Stimulated activated effector memory CD8-positive, alpha-beta T cell treated with anti-CD3 and anti-CD28 coated beads, Interleukin-12 subunit alpha, Interleukin-12 subunit beta, amount 100 ng/mL, for 72 hours (primary cell): ENCODE measurements at places on chromosomes 1 and 21.

- no peak for DNase-seq
Measured at GRCh38 chr1:27414091-27414490, 21.7 kb downstream of the GPR3 start.

- DNase-seq = no peak
Measured at GRCh38 chr1:34806396-34806795, 13.6 kb downstream of the GJA4 start.

DNA sequence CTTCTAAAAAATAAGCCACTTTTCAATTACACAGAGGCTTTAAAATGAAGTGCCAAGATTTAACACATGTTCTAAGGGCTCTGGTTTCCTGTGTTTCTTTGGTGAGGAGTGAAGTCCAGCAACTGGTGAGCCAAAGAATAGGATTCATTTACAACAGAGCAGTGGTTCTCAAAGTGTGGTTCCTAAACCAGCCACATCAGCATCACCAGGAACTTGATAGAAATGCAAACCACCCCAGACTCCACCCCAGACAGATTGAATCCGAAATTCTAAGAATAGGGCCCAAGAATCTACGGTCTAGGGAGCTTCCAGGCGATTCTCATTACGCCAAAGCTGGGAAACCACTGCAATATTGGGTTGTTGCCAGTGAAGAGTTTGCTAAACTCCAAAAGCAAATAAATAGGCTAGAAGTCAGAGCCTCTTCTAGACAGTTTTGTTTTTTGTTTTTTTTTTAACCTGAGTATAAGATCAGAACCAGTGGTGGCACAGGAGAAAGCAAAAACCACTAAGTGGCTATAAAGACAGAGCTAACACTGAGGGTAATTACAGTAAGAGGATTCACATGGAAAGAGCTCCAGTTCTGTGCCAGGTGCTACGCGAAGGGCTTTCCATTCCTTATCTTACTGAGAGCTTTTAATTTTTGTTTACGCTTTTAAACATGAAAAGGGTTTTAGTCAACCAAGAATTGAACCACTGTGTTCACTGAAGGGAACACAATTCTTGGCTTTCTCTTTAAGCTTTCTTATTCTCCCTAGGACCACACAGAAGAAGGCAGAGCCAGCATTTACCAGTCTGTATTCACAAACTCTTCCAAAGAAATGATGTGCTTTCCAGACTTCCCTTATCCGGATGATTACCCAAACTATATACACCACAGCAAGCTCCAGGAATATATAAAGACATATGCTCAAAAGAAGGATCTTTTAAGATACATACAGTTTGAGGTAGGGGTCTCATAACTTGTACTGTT, 42.4 kb upstream of the FMO2 start:
- DNase-seq = no peak

- DNase-seq = no peak
Measured at GRCh38 chr1:151222130-151222529, 23.8 kb downstream of the PIP5K1A start.

GRCh38 chr1:209207701-209208286, 375.7 kb upstream of the CAMK1G start:
- DNase-seq = no peak
